ENCODE measurements at places on chromosomes 3 and 15.

DNA sequence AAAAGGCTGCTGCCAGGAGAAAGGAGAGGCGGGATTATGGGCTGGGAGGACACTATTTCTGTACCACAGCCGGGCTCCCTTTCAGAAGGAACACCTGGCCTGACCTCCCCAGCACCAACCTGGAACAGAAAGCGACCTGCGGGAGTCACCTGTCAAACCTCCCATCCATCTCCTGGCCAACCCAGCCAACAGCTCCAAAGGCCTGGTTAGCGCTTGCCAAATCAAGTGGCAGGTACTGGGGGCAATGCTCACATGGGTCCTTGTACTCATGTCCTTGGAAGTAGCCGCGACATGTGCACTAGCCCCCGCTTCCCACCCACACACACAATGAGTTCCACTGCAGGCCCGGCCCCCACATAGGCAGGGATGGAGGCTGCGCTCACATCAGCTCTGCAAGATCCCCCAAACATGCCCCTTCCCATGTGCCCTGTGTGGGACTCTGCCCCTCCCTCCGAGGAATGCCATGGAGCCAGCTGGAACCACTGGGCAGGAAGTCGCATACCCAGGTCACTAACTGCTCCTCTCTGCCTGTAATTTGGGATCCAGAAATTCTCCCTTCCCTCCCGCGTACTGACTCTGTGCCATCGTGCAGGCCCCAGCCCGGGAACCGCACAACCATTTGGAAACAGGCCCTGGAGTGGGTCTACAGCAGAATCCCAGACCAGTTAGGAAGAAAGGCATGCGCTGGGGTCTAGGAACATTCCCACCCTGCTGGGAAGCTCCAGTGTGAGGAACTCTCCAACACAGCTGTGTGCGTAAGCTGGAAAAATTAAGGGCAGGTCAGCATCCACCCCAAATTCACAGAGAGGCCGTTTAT lies 98.9 kb downstream of the LRIG1 start:
- no peak for DNase-seq

GRCh38 chr3:12970684-12971083 lies 102.5 kb downstream of the IQSEC1 start:
- no peak for DNase-seq

DNA sequence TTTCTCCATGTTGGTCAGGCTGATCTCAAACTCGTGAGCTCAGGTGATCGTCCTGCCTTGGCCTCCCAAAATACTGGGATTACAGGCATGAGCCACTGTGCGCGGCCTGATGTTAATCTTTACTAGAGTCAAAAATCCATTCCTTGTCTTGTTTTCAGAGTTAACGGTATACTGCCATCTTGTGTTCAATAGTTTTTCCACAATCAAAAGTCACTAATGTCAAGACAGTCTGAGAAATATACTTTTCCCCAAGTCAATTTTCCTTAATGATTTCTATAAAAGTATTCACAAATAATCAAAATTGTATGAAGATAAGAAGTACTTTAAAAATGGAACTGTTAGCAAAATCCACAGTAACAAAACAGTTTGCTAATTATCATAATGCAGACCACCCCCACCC lies 8.5 kb downstream of the CRBN start:
- no peak for DNase-seq

DNA sequence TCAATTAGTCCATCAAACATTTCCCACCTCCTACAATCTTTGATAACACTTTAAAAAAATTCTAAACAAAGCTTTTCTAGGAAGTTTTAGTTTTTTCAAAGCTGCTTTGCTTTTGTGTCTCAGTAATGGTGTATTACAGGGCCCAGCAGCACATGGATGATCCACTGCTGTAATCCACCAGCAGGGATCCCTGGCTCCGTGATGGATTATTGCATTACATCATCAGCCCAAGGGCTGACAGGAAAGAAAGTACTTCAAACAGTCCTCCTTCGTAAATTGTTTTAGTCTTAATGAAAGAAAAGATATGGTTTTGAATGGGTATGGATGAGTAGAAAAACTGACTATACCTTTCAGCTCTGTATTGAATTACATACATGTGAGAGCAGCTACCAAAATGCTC lies 688.9 kb upstream of the NAALADL2 start:
- DNase-seq, result no peak

GRCh38 chr15:96332637-96333121 lies 2.2 kb downstream of the NR2F2 start:
- DNase-seq, result no peak

DNA sequence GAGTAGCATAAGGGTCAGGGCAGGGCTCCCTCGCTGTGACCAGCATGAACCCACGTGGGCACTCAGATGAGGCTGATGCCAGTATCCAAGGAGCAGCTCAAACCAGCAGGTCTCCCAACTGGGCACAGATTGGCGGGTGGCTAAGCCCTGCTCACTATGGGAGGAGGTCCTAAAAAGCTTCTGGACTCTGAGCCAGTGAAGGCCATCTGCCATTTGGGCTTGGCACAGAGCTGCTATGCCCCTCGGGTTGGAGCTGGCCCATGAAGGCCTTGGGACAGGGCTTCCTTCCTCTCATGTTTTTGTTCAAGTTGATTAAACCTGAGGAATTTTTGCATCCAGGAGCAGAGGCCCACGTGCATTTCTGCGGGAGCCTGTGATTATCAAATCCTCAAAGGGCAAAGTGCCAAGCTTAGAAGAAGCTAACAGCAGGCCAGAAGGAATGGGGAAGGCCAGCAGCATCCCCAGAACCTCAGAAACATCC lies 4.3 kb upstream of the STRA6 start:
- no peak for DNase-seq

- DNase-seq, result no peak
Measured at GRCh38 chr15:77126529-77127326, 55.8 kb upstream of the TSPAN3 start.

DNA sequence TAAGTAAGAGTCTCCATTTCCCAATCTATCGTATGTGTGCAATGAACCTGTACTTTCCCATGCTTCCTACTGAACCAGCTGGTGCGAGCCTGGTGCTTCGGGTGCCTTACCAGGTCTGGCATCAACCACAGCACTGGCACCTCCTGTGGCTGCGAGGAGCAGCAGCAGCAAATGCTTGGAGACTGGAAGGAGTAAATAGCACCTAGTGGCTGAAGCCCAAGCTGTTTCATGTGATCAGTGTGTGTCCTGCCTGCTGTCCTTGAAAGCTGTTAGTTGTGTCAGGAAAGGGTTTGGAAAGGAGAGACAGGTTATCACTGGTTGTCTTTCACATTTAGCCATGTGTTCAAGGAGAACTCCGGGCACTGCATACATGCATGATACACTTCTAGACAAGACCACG lies 31.8 kb downstream of the PCOLCE2 start:
- no peak for DNase-seq

GRCh38 chr15:65752151-65752700 lies 39.9 kb downstream of the DENND4A start:
- no peak for DNase-seq

- peak; percentile 4 for DNase-seq
Measured at GRCh38 chr3:127488141-127488672, 102.3 kb downstream of the TPRA1 start.

GRCh38 chr3:101888653-101889052 lies 39.3 kb downstream of the NFKBIZ start:
- DNase-seq, result no peak

DNA sequence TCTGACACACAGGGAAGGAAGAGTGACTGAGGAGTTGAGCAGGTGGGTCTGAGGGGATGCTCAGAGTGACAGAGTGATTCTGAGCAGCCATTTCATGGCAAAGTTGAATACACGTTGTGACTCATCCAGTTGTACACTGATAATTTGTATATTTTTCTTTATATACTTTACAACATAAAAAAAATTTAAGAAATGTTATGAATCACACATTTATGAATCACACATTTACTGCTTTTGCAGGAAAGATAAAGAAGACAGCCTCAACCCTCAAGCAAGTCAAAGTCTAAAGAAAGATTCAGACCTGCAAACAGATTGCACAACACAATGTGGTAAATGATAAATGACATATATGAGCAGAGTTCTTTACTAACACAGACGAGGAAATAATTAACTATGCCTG lies 21.0 kb upstream of the CHMP2B start:
- no peak for DNase-seq

- DNase-seq, result no peak
Measured at GRCh38 chr3:62938583-62938982, 63.4 kb upstream of the CADPS start.

DNA sequence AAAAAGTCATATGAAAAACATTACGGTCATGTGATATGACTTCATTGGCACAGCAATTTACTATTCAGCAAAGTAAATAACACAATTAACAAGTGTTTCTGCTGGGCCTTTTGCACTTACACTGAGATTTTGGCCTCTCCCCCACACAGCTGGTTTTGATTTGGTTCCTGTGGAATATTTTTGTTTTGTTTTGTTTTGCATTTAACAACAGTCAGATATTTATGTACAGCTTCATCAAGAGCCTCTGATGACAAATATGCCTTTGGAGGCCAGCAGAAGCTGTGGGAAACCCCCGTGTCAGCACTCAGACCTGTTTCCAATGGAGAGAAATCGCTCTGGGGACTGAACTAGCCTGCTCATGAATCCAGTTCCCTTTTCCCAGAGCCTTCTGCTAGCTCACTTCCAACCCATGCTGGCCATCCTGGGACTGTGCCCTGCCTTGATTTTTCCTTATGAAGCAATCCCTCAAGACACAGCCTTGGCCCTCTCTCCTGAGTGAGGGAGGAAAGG lies 161.9 kb downstream of the ATG7 start:
- no peak for DNase-seq

DNA sequence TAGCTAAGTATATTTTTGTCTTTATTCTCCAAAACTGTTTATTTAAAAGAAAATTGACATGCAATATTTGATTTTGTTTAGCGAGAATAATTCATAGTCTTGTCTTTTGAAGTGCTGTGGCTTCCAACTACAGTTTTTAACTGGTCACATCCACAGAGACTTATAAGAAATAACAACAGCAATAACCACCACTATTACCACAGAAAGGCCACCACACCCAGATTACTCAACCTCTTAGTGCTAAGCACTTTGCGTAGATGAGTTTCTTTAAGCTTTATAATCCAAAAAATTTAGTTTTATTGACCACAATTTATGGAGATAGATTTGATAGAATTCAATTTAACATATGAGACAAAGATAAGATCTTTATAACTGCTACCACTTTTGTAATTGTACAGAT lies 468.4 kb upstream of the UBE2E2 start:
- DNase-seq, result no peak

DNA sequence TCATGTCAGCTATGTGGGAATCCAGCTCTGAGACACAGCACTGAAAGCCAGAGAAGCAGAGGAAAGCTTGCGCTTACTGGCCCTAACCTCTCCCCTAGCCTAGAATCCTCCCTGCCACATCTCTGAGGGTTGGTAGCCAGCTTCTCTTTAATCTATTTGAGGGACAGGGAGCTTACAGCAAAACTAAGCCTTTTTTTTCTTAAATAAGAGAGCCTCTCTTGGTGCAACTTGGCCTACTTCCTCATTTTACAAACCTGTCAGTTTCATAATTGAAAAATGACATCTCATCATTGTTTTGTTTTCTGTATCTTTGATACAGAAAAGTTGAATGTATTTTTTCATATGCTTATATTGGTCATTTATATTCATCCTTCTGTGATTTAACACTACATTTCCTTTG lies 193.9 kb downstream of the ZNF621 start:
- no peak for DNase-seq

GRCh38 chr3:138812806-138813205 lies 21.9 kb downstream of the PIK3CB start:
- DNase-seq, result no peak

GRCh38 chr3:69674752-69675151 lies 64.5 kb upstream of the MITF start:
- no peak for DNase-seq

- no peak for DNase-seq
Measured at GRCh38 chr15:65375871-65376607, 1.8 kb downstream of the IGDCC3 start.

- no peak for DNase-seq
Measured at GRCh38 chr15:43775411-43775965, 1.3 kb downstream of the ELL3 start.

- no peak for DNase-seq
Measured at GRCh38 chr3:37751537-37751936, 110.1 kb upstream of the CTDSPL start.

GRCh38 chr3:174223042-174223441 lies 636.1 kb upstream of the NAALADL2 start:
- no peak for DNase-seq

GRCh38 chr15:58313304-58313703 lies 118.5 kb upstream of the LIPC start:
- DNase-seq, result no peak

- DNase-seq, result no peak
Measured at GRCh38 chr15:92163641-92164040, 230.0 kb upstream of the ST8SIA2 start.

- DNase-seq, result no peak
Measured at GRCh38 chr15:99121207-99121606, 16.3 kb downstream of the SYNM start.

DNA sequence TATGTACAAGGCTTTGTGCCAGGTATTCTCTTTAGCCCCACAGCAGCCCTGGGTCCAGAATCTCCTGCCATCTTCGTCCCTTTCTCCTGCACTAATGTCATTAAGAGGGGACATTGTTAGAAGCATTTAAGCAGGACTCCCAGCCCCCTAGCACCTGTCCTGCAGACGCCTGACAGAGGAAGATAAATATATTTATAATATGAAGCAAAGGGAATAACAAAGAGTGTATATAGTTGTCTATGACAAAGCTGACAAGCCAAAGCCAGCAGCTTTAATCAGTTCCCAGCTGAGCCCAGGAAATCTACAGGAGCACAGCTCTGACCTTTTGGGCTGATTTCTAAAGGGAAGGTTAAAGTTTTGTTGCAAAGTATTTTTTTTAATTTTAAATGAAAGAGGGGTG lies 96.0 kb downstream of the MEGF11 start:
- no peak for DNase-seq

GRCh38 chr3:73216310-73216709 lies 154.9 kb downstream of the EBLN2 start:
- no peak for DNase-seq

- no peak for DNase-seq
Measured at GRCh38 chr3:165643425-165643824, 193.8 kb downstream of the BCHE start.

- DNase-seq, result no peak
Measured at GRCh38 chr15:60914360-60914759, 314.7 kb downstream of the RORA start.

- no peak for DNase-seq
Measured at GRCh38 chr15:89378296-89379151, 43.9 kb upstream of the POLG start.

DNA sequence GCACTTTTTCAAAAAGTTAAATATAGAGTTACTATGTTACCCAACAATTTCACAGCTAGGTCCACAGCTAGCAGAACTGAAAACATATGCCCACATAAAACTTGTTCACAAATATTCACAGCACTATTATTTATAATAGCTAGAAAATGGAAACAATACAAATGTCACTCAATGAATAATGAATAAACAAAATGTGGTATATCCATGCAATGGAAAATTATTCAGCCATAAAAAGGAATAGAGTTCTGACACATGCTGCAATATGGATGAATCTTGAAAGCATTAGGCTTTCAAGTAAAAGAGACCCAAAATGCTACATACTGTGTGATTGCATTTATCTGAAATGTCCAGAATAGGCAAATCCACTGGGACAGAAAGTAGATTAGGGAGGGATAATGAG lies 111.9 kb downstream of the MECOM start:
- no peak for DNase-seq

GRCh38 chr3:24167429-24167828 lies 222.3 kb downstream of the NR1D2 start:
- DNase-seq, result no peak

GRCh38 chr3:37024092-37024491 lies 30.8 kb downstream of the MLH1 start:
- no peak for DNase-seq

GRCh38 chr15:35669432-35670045 lies 123.6 kb upstream of the DPH6 start:
- no peak for DNase-seq

- peak; percentile 77 for DNase-seq
Measured at GRCh38 chr3:52317208-52318000, 1.3 kb downstream of the DNAH1 start.

All from activated CD8-positive, alpha-beta T cell treated with anti-CD3 and anti-CD28 coated beads, Interleukin-2, amount 10 ng/mL, durations not matched to agents 7 days and 5 days (primary cell).